ENCODE measurements at places on chromosomes 2 and 18. TPM values are rescaled to one million over a fixed set of nuclear protein-coding genes. Genes with fewer than 3 reads are reported as not detected.
A peak's percentile ranks its signal among the peaks of the same experiment; 100 is the strongest.

DSG4 gene
- not detected for total RNA-seq

- H3K27ac ChIP-seq: peak overlapping the region; percentile 4
- H3K36me3 ChIP-seq: no peaks in the 10 kb centered on the region
- no peak overlapping the region for H3K4me3 ChIP-seq
- peaks cover 7% of the 10 kb centered on the region for H3K4me1 ChIP-seq
- no peak for DNase-seq
- no peaks in the 10 kb centered on the region for H3K27me3 ChIP-seq
These were observed 483.7 kb downstream of the PTPRM start for GRCh38 chr18:8050616-8051329.

DNA sequence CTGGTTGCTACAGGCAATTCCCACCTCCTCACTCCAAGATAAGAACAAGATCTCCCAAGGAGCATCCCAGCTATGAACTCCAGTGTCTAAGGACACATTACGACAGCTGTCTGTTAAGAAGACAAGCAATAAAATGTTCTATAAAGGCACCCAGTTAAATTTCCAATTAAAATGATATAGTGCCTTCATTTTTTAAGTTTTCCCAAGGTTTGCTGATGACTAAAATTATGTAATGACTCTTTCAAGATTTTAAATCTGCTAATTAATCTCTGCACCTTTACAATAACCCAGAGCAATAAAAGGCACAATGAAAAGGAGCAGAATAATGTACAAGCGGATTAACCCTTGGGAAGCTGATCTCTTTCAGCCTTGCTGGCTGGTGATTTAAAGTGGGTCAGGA, 61.6 kb upstream of the REG3G start:
- no peak for DNase-seq
- no peak overlapping the region for H3K4me3 ChIP-seq
- no peaks in the 10 kb centered on the region for H3K4me1 ChIP-seq
- H3K27ac ChIP-seq: no peak overlapping the region

DNA sequence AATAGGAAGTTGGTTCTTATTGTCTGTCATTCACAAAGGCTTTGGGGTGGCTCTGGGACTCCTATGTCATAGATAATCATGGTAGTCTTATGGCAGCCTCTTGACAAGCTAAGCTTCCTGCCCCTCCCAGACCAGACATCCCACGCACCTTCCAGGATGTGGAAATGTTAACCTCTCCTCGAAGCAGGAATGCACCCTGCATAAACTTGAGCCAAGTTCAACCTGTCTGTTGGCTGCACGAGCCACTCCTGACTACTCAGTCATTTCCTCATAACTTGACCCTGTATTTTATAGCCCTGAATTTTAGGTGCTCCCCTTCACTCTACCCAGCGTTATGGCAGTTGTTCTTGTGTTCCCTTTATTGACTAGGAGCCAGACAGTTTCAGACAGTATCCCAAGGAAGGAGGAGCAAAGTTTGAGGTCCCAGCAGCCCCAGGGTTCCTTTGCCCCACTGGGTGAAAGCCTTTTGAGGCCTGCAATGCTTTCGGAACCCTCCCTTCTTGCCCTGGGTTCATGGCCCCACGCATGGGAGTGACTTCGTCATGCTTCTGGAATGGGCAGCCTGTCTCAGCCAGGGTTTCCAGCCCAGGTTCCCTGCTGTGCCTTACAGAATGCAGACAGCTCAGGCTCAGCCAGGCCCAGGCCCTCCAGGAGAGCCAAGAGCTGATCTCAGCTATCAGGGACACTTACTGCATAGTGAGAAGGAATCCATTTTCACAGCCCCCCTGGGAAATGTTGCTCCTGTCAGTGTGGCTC, 15.6 kb upstream of the INO80C start:
- no peak overlapping the region for H3K4me3 ChIP-seq
- no peak for DNase-seq
- H3K27me3 ChIP-seq: no peaks in the 10 kb centered on the region
- H3K27ac ChIP-seq: no peak overlapping the region

SLC9A4 gene
- not detected for total RNA-seq

DCC gene
- total RNA-seq: 0.57 TPM

RBM44 gene
- 3.1 TPM for total RNA-seq

- no peak for DNase-seq
- no peak overlapping the region for H3K4me3 ChIP-seq
- no peaks in the 10 kb centered on the region for H3K27me3 ChIP-seq
- peaks cover 6% of the 10 kb centered on the region for H3K4me1 ChIP-seq
- H3K27ac ChIP-seq: peak overlapping the region; percentile 66
These were observed 93.3 kb upstream of the PAPOLG start for GRCh38 chr2:60662781-60663180.

DNA sequence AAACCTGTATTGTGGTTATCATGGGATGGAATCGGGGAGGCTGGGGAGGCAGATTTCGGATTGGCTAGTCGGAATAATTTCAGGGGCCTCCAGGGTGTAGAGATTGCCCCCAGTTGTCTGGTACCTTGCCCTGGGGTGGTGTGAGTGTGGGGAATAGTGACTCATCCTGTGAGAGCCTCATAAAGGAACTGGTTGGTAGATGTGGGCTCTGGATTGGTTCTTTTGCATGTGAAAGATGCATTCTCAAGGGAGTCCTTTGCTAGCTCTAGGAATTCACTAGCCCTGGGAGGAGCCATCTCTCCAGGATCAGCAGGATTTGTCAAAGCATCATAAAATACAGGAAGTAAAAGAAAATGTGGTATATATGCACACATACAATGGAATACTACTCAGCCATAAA, 331.6 kb downstream of the SETBP1 start:
- no peaks in the 10 kb centered on the region for H3K27me3 ChIP-seq
- H3K27ac ChIP-seq: no peak overlapping the region
- no peak for DNase-seq
- H3K4me1 ChIP-seq: peaks cover 7% of the 10 kb centered on the region
- no peaks in the 10 kb centered on the region for H3K36me3 ChIP-seq

GRCh38 chr18:35322486-35323458, 21.4 kb downstream of the ZNF24 start:
- no peak overlapping the region for H3K27ac ChIP-seq
- no peaks in the 10 kb centered on the region for H3K27me3 ChIP-seq
- no peak overlapping the region for H3K4me3 ChIP-seq
- H3K36me3 ChIP-seq: no peaks in the 10 kb centered on the region

DNA sequence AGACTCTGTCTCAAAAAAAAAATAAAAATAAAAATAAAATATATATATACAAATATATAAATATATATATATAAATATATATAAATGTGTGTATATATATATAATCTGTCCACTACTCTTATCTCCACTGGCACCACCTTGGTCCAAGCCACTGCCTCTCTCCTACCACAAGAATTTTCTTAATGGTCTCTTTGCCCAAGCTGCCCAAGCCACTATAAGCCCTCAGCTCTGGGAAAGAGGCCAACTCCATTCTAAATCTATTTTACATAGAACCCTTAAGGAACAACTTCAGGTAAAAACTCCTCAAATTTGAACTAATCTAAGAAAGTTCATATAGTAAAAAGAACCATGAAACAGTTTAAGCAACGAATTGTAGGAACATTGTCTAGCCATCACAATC, 45.6 kb upstream of the GREB1L start:
- no peaks in the 10 kb centered on the region for H3K27me3 ChIP-seq
- H3K4me3 ChIP-seq: no peak overlapping the region
- DNase-seq: no peak
- H3K4me1 ChIP-seq: no peaks in the 10 kb centered on the region

DNA sequence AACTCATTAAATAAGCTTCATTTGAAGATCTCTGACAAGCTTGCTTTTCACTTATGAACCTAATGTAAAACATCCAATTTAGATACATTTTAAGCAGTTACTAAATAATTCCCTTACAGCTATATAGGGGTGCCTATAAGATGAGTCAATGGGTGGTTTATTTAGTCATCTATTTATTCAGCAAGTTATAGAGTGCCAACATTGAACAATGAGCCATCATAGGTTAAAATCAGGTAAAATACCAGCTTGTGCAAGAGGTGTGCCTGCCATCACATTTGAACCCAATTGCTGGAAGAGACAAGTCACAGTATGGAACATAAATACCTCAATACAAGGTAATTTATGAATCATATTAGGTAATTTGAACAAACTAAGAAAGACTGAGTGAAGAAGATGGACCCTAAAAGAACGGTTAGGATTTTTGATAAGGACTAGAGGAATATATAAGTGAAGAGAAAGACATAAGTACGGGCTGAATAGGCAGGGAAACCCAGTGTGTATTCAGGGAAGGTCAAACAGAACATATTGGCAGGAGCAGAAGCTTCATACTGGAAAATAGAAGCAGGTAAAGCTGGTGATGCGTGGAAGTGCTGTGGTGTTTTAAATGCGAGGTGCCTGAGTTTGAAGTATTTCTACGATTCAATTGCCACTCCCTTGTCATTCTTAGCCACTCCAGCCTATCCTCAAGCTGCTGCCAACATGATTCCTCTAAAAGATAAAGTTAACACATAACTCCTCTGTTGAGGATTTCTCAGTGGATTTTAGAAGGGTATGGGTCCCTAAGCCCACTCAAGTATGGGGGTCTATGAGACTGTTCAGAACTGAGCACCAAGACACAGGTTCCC, 18.9 kb upstream of the STAT4 start:
- H3K27ac ChIP-seq: no peak overlapping the region
- H3K4me3 ChIP-seq: no peak overlapping the region
- no peak for DNase-seq
- H3K27me3 ChIP-seq: no peaks in the 10 kb centered on the region
- H3K36me3 ChIP-seq: no peaks in the 10 kb centered on the region
- H3K4me1 ChIP-seq: peaks cover 26% of the 10 kb centered on the region

DNA sequence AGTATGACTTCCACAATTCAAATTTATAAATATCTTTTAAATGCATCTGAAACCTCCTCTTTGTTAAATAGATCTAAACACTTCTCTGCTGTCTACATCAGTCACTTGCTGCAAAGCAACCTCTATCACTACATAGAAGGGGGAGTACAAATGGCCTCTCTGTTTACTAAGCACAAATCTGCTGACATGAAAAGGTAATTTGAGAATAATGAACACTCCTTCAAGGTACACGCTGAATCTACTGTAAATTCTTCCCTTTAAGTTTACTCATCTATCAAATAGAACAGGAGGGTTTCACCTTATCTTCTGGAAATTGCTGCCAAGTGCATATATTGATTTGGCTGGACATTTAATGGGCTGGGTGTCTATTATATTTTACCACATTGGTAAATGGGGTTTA, 879.6 kb downstream of the SUCLG1 start:
- no peaks in the 10 kb centered on the region for H3K27me3 ChIP-seq
- no peak overlapping the region for H3K4me3 ChIP-seq
- no peaks in the 10 kb centered on the region for H3K4me1 ChIP-seq
- H3K36me3 ChIP-seq: no peaks in the 10 kb centered on the region
- H3K27ac ChIP-seq: no peak overlapping the region
- DNase-seq: no peak

ANKRD36 gene
- 36.4 TPM for total RNA-seq

PTH2R gene
- 0.44 TPM for total RNA-seq

- no peaks in the 10 kb centered on the region for H3K4me1 ChIP-seq
- no peaks in the 10 kb centered on the region for H3K27me3 ChIP-seq
- no peak for DNase-seq
- H3K4me3 ChIP-seq: no peak overlapping the region
- no peaks in the 10 kb centered on the region for H3K36me3 ChIP-seq
These were observed 29.2 kb upstream of the POMC start for GRCh38 chr2:25197336-25198208.

DNA sequence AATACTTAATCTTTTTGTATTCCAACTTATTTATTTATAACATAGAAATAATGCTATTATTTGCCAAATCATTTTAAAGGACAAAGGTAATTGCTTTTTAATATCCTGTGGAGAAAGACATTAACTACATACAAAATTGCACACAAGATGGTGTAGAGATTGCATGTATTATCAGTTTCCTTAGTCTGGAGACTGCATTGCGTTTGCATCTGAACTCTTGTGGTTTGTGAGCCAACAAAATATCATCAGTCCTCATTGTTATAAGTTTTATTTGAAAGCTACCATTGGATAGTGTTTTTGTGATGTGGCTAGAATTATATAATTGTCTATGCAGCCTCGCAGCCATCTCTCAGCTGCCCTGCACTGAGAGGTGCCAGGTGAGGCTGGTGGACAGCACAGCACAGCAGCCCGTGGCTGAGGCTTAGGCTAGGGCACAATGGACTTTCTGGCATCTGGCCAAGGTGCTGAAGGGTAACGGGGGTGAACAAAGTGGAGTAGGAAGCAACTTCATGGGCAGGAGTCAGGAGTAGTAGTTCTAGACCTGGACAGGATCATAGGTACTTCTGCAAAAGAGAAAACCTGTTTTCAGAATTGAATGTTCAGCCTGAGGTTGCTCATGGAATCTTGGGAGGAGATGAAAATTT, 15.1 kb downstream of the RASGRP3 start:
- DNase-seq: no peak
- H3K36me3 ChIP-seq: no peaks in the 10 kb centered on the region
- H3K4me1 ChIP-seq: peaks cover 8% of the 10 kb centered on the region
- H3K4me3 ChIP-seq: no peak overlapping the region
- no peaks in the 10 kb centered on the region for H3K27me3 ChIP-seq

GRCh38 chr2:215657844-215658243, 222.0 kb upstream of the FN1 start:
- H3K4me3 ChIP-seq: no peak overlapping the region
- no peaks in the 10 kb centered on the region for H3K36me3 ChIP-seq
- H3K27me3 ChIP-seq: no peaks in the 10 kb centered on the region
- H3K27ac ChIP-seq: no peak overlapping the region
- no peaks in the 10 kb centered on the region for H3K4me1 ChIP-seq
- no peak for DNase-seq

DNA sequence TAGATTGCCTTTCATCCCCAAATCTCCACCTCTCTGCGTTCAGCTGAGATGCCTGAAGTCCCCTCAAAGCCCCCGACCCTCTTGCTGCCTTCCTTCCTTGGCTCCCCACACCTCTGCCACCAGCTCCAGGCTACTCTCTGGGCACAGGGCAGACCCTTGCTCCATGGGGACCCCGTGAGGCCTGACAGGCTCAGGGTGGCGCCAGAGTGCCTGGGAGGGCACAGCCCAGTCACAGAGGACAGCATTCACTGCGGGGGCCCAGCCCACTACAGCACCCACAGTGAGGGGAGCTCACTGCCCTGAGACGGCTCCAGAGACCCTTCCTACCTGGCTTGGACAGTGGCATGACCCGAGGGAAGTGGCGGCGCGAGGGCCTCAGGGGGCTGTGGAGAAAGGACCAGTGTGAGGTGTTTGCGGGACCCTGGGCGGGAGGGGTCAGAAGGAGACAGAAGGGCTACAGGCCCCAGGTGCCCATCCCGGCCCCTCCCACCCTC, 51.0 kb downstream of the AQP12A start:
- no peaks in the 10 kb centered on the region for H3K36me3 ChIP-seq
- no peak overlapping the region for H3K27ac ChIP-seq
- no peak overlapping the region for H3K4me3 ChIP-seq

ABCG8 gene
- total RNA-seq: not detected

CFC1 gene
- total RNA-seq: not detected

EPC2 gene
- 39.7 TPM for total RNA-seq

DNA sequence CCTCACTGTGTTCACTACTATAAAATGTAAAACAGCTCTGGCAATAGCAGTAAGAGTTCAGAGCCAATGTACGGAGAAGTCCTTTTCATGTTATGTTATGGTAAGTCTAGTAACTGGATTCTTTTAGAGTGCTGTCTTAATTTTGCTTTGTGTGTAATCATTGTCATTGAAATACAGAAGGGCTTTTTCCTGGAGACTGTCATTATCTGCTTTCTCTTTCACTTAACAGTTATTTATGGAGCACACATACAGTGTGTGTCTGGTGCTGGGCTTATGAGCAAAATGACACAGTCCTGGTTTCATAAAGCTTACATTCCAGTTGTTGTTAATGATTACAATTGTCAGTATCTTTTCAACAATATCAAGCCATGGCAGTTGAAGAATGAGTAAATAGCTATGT, 95.5 kb downstream of the CCDC102B start:
- DNase-seq: no peak
- H3K4me3 ChIP-seq: no peak overlapping the region
- no peak overlapping the region for H3K27ac ChIP-seq
- no peaks in the 10 kb centered on the region for H3K4me1 ChIP-seq
- no peaks in the 10 kb centered on the region for H3K27me3 ChIP-seq
- H3K36me3 ChIP-seq: no peaks in the 10 kb centered on the region

All from spleen (tissue), 13 donors.